ENCODE measurements at places on chromosomes 12 and 14. TPM values are rescaled to one million over a fixed set of nuclear protein-coding genes. Genes with fewer than 3 reads are reported as not detected.

The TBC1D30 gene
- 0.94 TPM for total RNA-seq

The C12orf60 gene
- 5.1 TPM for total RNA-seq

The UNC79 gene
- 0.05 TPM for total RNA-seq

DNA sequence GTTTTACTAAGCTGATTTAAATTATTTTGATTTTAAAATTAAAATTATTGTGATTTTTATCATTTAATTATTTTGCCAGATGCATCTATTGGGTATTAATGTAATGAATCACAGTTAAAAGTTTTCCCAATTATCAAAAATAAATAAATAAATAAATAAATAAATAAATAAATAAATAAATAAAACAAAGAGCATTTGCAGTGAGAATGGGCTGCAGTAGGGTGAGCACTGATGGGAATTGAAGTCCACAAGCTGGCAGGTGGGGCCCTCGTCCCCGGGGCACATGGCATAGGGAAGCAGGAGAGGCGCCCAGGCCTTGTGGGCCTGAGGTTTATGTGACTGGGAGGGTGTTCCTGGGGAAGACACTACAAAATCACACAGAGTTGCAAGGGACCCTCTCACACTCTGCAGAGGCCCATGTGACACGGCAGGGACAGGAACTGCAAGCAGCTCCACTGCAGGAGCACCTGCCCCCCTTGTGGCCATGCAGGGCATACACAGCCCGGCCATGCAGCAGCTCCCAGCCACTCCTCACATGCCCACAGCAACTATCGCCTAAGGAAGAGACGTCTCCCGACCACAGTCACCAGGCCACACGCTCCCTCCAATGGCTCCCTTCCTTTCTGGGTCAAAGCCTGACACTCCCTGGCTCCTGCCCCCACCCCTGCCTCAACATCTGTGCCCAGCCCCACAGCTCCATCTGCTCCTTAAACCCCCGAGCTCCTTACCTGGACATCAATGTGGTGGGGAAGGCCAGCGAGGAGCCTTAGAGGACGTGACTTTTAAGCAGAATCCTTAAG lies 256.3 kb upstream of the SFSWAP start:
- DNase-seq = peak; percentile 58

DNA sequence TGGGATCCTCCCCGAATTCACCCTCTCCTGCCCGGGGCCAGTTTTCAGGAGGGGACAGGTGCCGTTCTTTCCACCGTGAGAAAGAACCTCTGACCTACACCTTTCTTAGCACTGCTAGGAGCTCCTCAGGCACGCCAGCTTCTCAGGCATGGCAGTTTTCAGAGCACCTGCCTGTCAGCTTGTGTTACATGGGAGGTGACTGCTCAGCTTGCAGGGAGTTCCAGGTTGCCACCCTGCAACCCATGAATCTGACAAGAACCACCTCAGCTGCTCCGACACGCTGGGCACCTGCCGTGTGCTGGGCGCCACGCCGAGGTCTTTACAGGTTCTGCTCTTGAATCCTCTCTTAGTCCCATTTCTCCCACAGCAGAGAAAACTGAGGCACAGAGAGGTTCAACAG lies 12.9 kb downstream of the BRI3BP start:
- DNase-seq = no peak

DNA sequence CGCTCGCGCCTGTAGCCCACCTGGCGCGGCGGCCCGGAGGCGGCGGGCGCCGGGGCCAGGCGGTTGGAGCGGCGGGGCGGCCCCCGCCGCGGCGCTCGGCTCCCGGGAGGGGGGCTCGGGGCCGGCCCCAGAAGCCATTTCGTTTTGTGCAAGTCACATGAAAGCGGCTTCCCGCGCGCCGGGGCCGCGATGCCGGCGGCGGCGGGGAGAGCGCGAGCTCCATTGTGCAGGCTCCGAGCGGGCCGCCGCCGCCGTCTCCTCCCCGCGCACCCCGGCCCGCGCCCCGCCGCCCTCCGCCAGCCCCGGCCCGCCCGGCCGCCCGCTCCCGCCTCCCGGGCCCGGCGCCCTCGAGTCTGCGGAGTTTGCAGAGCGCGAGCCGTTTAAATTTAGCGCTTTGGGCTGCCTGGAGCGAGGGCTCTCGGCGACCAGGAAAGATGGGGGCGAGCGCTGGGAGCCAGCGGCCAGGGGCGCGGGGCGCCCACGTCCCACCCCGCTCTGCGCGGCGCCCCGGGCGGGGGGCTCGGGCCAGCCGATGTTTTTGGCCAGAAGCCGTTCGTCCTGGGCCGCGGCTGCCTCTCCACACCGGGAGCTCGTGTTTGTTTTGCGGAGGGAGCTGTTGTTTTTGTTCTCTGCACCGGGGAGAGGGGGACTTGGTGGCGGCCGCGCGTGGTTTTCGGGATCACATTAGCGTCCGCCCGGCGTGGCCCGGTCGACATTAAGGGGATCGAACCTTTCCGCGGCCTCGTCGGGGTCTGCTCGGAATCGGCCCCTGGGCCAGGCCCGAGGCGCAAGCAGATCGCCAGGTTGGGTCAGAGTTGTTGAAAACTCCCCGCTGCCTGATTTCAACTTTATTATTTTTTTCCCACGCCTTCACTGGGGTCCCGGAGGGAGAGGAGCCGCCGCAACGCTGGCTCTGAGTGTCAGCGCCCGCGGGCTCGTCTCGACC lies 982 bp downstream of the BCL7A start:
- DNase-seq = peak; percentile 60

DNA sequence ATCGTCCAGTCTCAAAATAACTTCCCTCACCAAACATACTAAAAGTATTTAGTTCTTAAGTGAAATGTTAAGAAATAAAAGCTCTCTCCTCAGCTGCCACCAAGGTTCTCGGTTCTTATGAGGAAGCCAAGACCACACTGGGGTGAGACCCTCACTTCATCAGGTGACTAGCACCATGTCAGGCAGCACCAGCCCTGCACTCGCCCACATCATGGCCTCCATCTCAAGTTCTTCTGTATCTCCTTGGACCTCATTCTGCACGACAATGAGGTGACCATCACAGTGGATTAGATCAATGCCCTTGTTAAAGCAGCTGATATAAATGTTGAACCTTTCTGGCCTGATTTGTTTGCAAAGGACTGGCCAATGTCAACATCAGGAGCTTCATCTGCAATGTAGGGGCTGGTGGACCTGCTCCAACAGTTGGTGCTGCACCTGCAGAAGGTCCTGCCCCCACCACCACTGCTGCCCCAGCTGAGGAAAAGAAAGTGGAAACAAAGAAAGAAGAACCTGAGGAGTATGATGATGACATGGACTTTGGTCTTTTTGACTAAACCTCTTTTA lies 12.4 kb downstream of the SEC23A start:
- DNase-seq = no peak

DNA sequence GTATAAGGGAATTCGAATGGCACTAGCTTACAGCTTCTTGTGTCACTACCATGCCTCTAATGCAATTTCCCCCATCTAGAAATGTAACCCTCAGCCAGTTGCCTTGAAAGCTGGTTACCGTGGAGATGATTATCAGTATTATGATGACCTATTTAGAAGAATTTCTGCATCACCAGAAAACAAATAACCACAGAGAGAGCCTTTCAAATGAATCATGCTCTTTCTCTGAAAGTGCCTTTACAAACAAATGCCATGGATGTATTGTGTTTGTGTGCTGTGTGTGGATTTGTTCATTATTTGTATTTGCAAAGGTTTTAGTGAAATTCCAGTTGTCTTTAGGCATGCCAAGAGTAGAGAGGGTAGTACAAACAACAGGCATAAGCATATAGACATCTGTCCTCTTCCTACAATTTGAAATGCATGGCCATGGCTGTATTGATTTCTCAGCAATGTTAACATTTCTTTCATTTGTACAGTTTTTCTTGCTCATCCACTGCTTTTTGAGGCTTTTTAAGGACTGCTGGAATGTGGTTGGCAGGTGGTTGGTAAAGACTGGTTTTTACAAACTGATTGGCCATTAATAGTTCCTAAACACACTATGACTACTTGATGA lies 266.5 kb downstream of the PAWR start:
- no peak for DNase-seq

Data from activated T-cell treated with anti-CD3 and anti-CD28 coated beads, Interleukin-2, amount 50 U/mL, for 72 hours (primary cell).